ENCODE measurements at places on chromosomes 4 and X.
A peak's percentile ranks its signal among the peaks of the same experiment; 100 is the strongest.

DNA sequence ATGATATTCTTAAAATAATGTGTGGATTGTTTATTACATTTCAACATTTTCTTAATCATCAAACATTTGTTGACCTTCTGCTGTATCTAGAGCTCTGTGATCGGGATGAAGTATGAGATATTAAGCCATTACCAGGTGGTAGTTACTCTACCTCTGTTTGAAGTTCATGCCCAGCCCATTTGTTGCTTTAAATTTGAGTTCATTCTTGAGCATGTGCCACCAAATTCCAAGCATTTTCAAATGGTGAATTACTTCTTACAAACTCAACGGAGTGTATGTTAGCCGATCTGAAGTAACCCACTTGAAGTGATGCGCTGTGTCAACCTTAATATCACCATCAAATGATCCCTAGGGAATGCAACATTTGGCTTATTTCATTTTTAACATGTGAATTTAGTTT lies 7.3 kb upstream of the DTHD1 start:
- DNase-seq = no peak

DNA sequence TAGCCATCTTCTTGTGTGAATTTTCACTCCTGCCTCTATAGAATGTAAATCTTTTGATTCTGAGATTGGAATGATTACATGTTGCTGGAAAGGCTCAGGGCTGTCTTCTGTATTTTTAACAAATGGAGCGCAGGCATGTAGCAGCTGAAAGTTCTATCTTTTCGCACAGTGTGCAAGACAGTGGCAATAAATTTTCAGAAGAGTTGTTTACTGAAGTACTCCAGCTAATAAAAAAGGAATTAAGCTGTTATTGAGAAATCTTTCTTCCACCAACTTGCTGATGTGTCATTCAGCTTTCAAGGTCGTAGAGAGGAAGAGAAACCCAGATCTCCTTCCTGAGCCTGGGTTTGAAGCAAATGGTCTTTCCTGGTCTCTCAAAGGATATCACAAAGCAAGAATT lies 122.0 kb upstream of the PUDP start:
- no peak for DNase-seq

- peak; percentile 56 for DNase-seq
Observed at GRCh38 chrX:114582698-114583395, 1.0 kb upstream of the HTR2C start.

- no peak for DNase-seq
Observed at GRCh38 chrX:122625821-122626220, 558.3 kb upstream of the GRIA3 start.

DNA sequence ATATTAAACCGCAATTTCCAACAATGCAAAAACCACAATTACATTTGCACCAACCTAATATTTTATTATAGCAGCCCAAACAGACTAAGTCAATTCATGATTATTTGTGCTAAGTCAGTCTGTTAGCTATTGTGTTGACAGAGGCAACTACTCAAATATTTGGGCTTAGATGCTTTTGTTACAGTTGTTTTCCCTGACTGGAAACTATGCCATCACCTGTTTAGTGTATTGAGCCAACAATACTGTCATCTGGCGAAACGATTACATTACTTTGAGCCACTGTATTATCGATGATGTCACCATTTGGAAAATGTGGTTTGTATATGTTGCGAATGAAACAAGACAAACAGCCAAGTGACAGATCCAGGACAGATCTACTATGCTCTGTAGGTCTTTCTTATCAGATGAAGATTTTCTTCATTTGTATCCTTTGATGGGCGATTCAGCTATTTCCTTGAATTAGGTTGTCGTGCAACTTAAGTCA lies 38.7 kb upstream of the INTS6L start:
- no peak for DNase-seq

DNA sequence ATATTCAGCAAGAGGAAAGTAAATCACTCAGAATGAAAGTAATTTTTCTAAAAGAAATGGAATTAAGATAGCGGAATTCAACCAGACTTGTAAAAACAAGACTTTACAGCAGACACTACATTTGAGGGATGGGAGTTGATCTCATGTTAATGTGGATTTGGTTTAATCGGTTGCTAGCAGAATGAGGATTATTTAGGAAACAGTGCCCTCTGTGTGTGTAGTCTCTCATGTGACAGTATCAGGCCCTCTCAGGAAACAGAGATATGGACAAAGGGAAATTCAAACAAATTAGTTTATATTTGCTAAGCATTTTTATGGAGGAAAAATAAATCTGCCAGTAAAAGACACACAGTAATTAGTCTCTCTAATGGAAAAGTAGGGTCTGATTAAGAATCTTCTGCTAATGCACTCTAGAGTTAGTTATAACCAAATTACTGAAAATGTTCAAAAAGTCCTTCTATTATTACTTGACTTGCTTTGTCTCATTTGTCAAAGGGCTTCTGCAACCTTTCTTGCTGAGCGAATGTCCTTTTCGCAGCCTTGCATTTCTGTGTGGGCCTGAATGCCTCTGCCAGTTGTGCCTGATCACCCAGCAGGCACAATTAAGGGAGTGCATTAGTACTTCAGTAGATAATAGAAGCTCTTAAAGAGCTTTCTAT lies 1282.3 kb upstream of the TENM3 start:
- DNase-seq = no peak

DNA sequence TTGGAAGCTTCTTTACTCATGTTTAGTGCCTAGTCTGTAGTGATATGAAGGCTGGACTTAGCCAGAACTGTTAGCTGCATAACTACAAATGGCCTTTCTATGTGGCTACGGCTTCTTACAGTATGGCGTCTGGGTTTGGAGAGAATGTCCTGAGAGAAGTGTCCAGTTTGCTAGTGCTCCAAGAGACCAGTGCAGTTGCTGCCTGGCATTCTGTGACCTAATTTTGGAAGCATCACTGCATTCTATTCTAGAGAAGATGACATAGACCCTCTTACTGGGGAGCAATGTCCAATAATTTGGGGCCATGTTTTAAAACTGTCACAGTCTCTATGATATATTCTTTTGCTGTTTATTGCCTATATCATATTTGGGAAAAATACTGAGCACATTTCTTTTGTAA lies 74.2 kb downstream of the STAG2 start:
- no peak for DNase-seq

GRCh38 chr4:161817914-161818313 lies 345.9 kb downstream of the FSTL5 start:
- no peak for DNase-seq

- no peak for DNase-seq
Observed at GRCh38 chr4:40363382-40363920, 28.3 kb downstream of the CHRNA9 start.

DNA sequence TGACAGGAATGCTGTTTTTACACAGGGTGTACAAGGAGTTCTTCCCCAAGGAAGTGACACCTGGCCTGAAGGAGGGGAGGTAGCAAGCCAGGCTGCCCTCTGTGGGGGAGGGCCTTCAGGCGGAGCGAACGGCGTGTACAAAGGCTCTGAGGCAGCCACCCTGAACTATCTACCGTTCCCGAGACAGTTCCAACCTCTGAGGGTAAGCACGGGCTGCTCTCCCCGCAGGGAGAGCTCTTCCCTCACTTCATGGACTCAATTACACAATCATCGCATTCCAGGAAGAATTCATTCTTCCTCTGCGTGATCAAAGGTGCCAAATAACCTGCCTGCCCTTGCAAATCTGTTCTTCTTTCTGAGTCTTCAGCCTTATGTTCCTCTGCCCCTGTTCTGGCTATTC lies 4.8 kb downstream of the ELK1 start:
- DNase-seq = no peak

- no peak for DNase-seq
Observed at GRCh38 chrX:115972717-115973116, 197.8 kb upstream of the AGTR2 start.

- no peak for DNase-seq
Observed at GRCh38 chr4:109275066-109275745, 27.3 kb downstream of the COL25A1 start.

DNA sequence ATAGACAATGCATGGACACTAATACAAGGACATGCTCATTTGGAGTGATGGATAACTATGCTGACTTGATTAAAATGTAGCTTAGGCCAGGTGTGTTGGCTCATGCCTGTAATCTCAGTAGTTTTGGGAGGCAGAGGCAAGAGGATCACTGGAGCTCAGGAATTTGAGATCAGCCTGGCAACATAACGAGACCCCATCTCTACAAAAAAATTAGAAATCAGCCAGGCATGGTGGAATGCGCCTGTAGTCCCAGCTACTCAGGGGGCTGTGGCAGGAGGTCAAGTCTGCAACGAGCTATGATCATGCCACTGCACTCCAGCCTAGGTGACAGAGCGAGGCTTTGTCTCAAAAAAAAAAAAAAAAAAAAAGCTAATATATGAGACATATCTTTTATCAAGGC lies 196.3 kb downstream of the FBXW7 start:
- no peak for DNase-seq

GRCh38 chrX:28586981-28587551 lies at the start of gene IL1RAPL1:
Gene IL1RAPL1, plus strand, starts transcription at chrX:28587446.
- no peak for DNase-seq

DNA sequence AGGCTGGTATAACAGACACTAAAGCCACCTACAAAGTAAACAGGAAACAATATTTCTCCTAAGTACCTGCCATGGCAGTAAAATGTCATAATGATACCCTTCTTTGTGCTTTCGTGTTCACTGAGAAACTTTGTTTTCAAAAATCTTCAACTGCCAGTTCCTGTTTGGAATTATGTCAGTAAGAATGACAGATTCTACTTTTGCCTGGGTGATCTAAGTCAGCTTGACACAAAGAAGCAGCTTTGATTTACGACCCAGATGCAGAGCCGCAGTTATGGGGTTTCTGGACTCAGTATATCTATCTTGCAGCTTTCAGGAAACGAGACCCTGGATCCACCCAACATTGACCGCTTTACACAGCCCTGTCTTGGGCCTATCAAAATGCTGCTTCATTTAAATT lies 71.2 kb downstream of the SNX25 start:
- no peak for DNase-seq

- DNase-seq = no peak
Observed at GRCh38 chr4:47972721-47973120, 43.8 kb downstream of the CNGA1 start.

GRCh38 chrX:155877288-155877687 lies 3.9 kb upstream of the VAMP7 start:
- DNase-seq = no peak

DNA sequence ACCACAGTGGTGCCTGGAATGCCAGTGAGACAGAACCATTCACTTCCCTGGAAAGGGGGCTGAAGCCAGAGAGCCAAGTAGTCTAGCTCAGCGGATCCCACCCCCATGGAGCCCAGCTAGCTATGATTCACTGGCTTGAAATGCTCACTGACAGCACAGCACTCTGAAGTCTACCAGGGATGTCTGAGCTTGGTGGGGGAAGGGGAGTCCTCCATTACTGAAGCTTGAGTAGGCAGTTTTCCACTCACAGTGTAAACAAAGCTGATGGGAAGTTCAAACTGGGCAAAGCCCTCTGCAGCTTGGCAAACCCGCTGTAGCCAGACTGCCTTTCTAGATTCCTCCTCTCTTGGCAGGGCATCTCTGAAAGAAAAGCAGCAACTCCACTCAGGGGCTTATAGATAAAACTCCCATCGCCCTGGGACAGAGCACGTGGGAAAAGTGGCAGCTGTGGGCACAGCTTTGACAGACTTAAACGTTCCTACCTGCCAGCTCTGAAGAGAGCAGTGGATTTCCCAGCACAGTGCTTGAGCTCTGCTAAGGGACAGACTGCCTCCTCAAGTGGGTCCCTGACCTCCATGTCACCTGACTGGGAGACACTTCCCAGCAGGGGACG lies 32.0 kb downstream of the NAP1L2 start:
- no peak for DNase-seq
